ENCODE measurements at places on chromosomes 12 and 14.

DNA sequence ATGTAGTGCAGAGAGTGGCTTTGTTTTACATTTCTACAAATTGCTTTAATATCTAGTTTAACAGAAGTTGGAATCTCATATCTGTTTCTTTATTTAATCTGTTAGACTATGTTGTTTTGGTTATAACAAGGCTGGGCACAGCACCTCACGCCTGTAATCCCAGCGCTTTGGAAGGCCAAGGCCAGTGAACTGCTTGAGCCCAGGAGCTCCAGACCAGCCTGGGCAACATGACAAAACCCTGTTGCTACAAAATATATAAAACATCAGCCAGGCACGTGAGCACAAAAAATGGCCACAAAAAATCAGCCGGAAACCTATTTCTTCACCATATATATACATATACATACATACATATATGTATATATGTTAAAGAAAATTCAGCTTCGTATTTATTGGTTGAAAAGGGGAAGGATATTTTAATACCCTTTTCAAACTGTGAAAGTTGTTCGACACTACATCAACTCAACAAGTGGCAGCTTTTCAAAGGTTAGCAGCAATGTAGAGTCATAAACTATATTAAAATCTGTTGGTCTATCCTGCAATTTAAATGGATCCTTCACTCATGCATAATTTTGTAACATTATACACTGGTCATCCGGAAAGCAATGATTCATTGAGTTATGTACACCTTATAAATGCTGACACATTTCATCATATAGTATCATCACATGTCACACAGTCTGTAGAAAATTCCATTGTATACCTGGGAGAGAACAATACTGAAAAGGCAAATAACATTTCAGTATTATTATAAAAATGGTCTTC lies 7.1 kb downstream of the NR2C1 start:
- DNase-seq: no peak

DNA sequence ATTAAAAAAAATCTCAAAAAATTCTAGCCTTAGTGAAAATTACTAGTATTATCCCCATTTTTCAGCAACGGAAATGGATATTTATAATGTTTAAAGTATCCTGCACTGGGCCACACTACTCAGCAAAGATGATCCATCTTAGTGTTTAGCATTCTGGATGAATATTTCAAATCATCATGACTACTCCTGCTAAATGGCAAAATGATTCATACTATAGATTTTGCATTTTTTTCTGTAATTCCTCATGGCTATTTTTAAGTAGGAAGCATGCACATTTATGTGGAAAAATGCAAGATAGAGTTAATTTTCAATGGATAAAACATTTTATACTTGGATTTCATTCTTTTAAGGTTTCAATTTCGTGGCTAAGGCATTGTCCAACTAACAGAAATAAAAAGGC lies 59.6 kb downstream of the LRFN5 start:
- no peak for DNase-seq

DNA sequence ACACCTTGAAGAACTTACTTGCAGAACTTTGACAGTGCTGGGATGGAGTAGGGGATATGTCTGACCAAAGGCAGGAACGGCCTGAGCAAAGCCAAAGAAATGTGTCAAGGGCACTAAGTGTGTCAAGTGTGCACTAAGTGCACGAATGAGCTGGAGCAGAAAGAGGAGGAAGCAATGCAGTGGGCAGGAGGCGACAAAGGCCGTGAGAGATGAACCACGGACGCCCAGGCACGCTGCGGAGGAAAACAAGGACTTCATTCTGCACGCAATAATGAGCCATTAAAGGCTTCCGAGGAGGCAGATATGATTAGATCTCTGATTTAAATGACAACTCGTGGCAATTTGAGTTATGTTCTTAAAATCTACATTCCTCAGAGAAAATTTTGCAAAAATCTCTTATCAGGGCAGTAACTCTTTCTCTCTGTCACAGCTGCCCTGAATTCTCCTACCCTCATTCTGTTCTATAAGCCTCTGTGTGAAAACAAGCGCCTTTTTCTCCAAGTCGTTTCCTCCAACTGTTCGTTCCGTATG lies 25.3 kb downstream of the GRIN2B start:
- no peak for DNase-seq

GRCh38 chr14:21723431-21724045 lies 49.9 kb upstream of the OR4E1 start:
- DNase-seq: peak; percentile 17

DNA sequence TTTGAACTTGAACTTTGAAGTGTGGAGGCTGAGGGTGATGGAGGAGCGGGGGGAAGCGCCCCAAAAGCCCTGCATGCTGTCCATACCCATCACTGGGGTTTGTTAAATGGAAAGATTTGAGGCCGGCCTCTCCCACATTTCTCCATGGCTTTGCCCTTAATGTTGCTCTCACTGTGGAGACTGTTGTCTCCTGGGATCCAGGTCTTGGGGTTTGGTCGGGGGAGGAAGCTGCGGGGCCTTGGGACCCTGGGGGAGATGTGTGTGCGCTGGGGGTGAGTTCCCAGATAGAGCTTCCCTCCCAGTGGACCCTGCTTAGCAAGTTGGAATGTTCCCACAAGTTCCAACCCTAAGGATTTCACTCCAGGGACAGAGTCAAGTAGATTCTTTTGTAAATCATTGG lies 28.0 kb upstream of the LRTM2 start:
- DNase-seq: no peak

- peak; percentile 51 for DNase-seq
These were observed 91.9 kb downstream of the TMEM30B start for GRCh38 chr14:61188978-61189808.

GRCh38 chr14:47763188-47763854 lies 87.9 kb upstream of the MDGA2 start:
- DNase-seq: no peak

- DNase-seq: no peak
These were observed 1211.7 kb downstream of the TMEM121 start for GRCh38 chr14:106738075-106738474.

GRCh38 chr12:55687746-55688145 lies 20.0 kb downstream of the ITGA7 start:
- peak; percentile 50 for DNase-seq

GRCh38 chr12:59076622-59077021 lies 156.3 kb upstream of the LRIG3 start:
- DNase-seq: no peak

DNA sequence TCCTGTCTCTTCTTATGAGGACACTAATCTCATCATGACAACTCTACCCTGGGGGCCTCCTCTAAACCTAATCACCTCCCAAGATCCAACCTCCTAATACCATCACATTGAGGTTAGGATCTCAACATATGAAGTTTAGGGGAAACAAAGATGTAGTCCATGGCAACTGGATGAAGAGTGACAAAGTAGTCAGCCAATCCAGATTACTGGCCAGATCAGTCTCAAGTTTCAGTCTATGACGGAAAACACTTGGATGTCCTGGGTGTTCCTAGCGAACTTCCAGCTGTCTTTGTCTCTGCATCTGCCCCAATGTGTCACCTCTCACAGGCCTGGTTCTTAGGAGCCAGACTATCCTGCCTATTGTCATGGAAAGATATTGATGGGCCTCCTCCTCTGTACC lies 630.8 kb downstream of the AACS start:
- DNase-seq: no peak

- no peak for DNase-seq
These were observed 102.9 kb downstream of the DPF3 start for GRCh38 chr14:72790887-72791566.

GRCh38 chr14:68379510-68380328 lies 413.1 kb downstream of the ZFP36L1 start:
- no peak for DNase-seq

DNA sequence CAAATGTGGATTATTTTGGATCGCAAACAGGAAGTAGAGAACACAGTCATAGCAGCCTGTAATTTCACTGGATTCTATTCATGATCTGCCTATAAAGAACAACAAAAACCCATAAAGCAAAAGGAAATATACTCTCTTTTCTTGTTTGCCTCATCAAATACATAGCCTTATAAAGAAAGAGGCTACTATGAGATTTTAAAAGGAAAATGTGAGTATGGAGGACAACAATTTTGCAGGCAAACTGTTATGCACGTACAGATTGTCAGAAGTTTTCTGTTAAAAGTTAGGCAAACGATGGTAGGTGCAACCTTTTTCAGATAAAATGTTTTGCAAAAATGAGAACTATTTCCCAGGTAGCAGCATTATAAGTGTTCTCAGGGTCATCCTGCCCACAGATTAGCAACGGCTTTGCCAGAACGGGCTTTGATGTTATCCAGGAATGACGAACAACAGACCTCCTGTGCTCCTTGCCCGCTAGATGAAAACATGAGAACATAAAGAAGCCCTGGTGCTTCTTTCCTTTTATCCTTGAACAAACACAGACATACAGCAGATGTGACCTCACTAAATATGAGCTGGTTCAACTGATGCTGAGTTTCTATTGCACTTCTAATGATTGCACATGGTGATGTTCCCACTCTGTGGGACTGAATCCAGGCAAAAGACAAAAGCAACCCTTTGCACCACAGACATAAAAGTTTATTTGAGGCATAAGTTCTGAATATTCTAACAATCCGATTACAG lies 88.1 kb downstream of the ITPR2 start:
- no peak for DNase-seq

DNA sequence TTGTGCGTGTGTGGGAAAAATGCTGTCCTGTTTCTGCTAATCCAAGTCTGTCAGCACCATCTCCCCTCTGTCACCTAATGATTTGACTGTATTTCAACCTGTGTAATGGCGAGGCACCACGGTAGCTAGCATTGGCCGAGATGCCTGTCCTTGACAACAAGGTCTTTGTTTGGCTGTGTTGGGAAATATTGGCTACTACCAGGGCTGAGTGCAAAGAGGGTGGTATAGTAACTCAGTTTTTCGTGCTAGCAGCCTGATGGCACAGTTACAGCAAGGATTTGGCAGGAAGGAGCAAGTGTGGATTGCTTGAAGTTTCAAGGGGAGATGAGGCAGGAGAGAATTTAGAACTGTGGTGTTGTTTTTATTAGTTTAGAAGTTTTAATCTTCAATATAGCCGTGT lies 440.3 kb upstream of the RGS6 start:
- DNase-seq: no peak

- DNase-seq: peak; percentile 73
These were observed 592 bp upstream of the KCNK10 start for GRCh38 chr14:88323523-88324199.

DNA sequence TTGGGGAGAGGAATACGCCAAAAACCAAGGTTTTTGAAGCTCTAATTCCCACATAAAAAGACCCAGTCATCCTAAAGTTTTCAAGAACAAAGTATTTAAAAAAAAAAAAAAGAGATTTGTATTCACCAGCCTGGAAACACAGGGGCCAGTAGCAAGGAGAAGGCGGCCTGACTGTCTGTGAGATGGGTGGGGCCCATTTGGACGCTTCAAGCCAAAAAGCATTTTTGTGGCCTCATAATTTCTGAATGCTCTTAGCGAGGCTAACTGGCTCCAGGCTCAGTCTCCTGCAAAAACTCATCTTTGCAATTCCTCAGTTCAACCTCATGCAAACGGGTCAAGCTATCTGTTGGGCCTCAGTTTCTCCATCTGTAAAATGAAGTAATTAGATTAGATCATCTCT lies 514.1 kb downstream of the MED13L start:
- DNase-seq: no peak

- no peak for DNase-seq
These were observed 329.8 kb upstream of the FOXG1 start for GRCh38 chr14:28436821-28437220.

DNA sequence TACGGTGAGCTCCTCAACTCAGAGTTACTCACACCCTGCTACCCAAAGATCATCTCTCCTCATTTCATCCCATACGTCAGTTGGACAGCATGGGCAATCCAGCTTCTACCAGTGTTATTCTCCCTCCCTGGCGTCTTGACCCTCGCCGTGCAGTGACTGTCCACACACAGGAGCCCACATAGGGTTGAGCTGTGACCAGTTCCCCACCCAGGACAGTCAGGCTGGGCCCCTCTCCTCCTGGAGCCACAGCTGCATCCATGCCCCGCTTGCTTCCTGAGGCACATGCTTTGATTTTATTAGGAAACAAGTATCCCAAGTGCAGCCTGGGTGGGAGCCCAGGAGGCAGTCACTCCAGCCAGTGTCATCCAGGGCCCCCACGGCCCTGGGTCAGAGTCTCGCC lies 140.3 kb upstream of the SFSWAP start:
- no peak for DNase-seq

All from kidney tubule cell (primary cell).